ENCODE measurements at places on chromosomes 2 and 18.

DNA sequence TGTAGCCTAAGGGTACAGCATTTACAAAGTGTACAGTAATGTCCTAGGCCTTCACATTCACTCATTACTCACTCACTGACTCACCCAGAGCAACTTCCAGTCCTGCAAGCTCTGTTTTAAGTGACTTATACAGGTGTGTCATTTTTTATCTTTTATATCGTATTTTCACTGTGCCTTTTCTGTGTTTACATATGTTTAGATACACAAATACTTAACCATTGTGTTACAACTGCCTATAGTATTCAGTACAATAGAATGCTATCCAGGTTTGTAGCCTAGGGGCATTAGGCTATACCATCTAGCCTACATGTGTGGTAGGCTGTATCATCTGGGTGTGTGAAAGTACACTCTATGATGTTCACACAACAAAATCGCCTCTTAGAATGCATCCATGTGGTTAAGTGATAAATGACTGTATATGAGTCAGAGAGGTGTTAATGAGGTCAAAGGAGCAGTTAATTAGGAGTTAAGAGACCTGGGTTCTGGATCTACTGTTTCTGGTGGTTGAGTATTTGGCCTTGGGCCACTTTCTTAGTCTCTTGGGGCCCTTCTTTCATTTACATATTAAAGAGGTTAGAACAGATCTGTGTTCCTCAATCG, 149.1 kb downstream of the GREB1L start:
- no peak for DNase-seq

DNA sequence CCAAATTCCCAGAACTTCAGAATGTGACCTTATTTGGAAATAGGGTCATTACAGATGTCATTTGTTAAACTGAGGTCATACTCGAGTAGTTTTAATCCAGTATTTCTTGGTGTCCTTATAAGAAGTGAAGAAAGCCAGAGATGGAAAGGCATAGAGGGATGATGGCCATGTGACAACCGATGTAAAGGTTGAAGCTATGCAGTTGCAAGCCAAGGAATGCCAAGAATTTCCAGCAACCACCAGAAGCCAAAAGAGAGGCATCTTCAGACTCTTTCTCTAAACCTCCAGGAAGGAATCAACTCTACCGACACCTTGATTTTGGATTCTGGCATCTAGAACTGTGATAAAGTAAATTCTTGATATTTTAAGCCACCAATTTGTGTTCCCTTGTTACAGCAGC, 242.2 kb downstream of the CDH20 start:
- DNase-seq: no peak

- no peak for DNase-seq
These were observed 505.0 kb downstream of the DCC start for GRCh38 chr18:52845036-52845435.

DNA sequence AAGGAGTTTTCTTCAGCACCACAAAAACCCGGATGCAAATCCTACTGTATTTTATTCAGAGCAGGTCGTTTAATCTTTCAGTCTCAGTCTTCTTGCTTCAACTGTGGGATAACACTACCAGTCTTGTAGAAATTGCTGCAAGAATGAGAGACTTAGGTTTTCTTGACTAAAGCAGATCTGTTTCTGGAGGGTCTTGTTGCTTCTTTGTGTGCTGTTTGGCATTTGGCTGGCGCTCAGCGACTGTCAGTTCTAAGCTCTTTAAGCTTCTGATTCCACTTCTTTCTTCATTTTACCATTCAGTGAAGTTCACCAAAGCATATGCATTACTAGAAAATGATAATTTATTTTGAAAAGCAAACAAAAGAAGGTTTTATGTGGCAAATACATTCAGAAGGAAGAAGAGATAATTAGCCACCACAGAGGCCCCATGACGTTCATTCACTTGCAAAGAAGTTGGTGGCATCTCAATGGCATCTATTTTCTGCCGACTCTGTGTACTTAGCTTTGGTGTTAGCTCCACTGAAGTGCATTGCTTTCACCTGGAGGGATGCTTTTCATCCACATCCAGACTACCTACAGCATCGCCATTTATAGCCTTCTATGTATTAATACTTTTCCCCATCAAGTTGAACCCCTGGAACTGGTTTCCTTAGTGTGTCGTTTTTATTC, 53.7 kb downstream of the TRIB2 start:
- no peak for DNase-seq

- no peak for DNase-seq
These were observed 34.7 kb downstream of the BOK start for GRCh38 chr2:241593271-241593670.

GRCh38 chr2:182321096-182321495, 105.7 kb downstream of the PDE1A start:
- no peak for DNase-seq

GRCh38 chr2:236541008-236541562, 28.5 kb upstream of the ACKR3 start:
- DNase-seq: no peak

DNA sequence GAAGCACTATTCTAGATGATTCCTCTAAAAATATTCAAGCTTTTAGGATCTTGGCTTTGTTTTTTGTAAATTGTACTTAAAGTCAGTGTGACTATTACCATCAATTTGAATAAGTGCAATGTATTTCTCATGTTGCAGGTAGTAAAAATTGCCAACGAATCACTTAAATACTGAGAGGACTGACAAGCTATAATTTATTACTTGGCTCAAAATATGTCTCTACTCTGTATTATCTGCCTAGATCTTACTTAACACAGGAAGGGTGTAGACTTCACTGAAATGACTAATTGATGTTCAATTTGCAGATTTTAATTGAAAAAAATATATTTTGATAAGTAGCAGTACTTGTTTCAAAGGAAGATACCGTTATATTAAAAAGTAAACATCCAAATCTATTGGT, 202.3 kb downstream of the SLC8A1 start:
- DNase-seq: no peak

DNA sequence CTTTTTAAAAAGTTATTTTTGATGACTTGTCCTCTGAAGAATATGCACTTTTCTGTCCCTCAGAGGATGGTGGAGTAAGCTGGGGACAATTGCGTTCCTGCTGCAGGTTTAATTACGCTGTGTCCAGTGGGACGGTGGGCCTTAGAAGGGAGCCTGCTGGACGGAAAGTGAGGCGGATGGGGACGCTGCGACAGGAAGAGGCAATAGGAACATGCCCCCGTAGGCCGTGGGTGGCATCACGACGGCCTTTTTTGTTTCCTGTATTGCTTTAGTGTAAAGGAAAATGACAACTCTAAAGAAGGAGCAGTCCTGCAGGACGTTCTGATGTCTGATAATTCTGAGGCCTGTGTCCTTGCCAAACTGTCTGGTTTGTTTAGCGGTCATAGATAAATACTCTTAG, 121.6 kb downstream of the NFATC1 start:
- DNase-seq: no peak

DNA sequence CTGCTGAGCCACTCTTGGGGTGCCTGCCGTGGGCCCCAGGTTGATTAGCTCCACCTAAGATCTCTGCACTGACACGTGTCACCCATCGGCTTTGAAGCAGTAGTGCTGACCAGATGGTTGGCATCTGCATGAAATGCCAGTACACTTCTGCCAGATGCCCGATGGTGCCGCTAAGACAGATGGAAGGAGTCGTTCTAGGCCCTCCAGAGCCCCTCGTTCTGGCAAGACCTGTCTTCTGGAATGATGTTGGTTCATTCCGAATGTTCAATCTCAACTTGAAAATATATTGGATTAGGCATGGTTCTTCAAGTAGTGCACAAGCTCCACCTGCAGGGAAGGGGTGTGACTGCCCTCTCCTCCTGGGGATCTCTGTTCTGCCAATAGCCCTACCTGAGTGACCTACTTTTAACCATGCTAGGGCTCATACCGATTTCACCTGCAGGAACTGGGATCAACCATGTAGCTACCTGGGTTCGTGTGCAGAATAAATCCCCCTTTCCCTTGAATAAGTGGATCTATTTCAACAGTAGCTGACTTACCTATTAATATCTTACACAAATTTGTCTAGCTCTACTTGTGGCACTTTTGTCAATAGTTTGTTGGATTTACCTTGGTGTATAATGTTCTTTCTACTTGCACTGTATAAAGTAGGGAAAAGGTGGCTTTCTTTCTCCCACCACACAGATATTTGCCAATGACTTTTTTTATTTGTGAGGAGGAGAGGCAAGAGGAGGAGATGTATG, 342.6 kb downstream of the CTNNA2 start:
- no peak for DNase-seq

GRCh38 chr2:112084689-112085374, 29.8 kb downstream of the TMEM87B start:
- DNase-seq: no peak

GRCh38 chr2:126221506-126221905, 434.5 kb upstream of the GYPC start:
- DNase-seq: no peak

GRCh38 chr18:52325997-52326396, 14.0 kb upstream of the DCC start:
- no peak for DNase-seq

GRCh38 chr2:195532628-195533271, 124.3 kb upstream of the SLC39A10 start:
- peak; percentile 71 for DNase-seq

GRCh38 chr2:174635015-174635593, 37.5 kb upstream of the WIPF1 start:
- DNase-seq: no peak

- no peak for DNase-seq
These were observed 49.1 kb upstream of the IGFBP2 start for GRCh38 chr2:216584112-216584511.

GRCh38 chr2:239745386-239746227, 279.5 kb downstream of the NDUFA10 start:
- no peak for DNase-seq

DNA sequence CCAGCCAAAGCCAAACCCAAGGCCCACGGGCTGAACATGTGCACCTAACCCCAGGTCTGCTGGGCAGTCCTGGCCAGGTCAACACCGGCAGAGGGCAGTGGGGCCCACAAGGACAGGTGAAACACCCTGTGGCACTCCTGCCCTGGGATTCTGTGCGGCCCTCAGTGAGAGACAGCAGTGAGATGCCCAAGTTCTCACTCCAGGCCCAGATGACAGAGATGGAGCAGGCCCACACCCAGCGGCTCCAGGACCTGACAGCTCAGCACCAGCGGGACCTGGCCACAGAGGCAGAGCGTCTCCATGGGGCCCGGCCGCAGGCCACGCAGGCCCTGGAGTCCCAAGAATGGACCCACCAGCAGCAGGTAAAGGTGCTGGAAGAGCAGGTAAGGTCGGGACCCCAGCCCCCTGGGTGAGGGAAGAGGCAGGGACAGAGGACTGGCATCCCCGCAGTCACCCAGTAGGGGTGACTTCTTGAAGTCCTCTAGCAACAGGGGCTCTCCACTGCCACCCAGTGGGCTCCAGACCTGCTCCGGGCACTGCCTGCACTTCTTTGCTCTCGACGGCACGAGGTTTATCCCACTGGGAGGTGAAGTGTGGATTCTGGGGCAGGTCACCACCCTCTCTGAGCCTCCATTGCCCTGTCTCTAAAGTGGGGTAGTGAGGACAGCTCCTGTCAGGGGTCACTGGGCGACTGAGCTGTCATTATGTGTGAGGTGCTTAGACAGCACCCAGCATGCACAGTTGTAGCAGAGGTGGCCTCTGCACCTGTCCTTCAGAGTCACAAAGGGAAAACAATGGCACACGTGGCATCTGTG, 8.8 kb upstream of the SNED1 start:
- no peak for DNase-seq

DNA sequence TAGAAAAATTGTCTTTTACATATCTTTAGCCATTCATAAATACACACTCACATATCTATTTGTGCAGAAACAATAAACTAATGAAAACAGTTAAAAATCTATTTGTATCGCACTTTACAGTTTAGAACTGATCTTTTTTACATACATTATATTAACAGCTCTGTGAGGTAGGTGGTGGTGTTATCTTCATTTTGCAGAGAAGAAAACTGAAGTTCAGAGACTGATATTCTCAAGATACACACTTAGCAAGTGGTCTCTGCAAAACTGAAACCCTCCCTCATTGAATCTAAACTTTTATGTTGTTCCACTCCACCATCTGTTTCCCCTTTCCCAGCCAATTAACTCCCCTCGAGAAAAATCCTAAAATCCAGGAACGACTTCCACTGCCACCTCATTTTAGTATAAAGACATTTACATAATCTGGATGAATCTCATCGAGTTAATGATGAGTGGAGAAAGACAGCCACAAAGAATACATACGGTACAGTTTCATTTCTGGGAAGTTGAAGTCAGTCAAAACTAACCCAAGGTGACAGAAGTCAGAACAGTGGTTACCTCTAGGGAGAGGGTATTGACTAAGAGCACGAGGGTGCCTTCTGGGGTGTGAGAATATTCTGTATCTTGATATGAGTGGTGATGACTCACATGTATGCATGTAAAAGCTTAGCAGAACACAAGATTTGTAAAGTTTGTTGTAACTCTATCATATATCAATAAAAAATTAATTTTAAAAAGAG, 524.2 kb upstream of the TCF4 start:
- DNase-seq: no peak

GRCh38 chr18:23814991-23815614, 125.8 kb downstream of the LAMA3 start:
- DNase-seq: no peak

DNA sequence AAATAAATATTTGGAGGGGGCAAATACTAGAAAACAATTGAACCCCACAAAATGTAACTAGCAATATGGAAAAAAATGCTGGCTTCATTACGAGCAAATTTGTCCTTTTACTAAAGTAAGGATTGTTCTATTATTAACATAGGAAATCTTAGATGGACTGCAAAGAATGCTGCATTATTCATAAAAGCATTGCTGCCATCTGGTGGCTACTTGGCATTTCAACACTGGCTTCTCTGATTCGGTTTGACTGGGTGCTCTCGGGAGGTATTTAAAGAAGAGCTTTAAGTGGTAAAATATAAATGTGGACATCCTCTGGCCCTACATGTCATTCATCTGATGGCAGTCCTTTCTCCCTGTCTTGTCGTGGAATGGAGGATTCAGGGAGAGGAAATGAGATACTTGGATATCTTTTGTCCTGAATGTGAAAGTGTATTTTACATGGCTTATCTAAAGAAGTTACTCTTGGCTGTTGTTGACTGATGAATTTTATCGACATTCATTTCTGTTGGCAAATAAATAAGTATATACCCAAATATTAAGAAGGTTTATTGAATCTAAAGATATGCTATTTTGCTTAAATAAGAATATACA, 130.2 kb downstream of the ARHGAP15 start:
- DNase-seq: peak; percentile 65

- no peak for DNase-seq
These were observed 3.2 kb upstream of the TGOLN2 start for GRCh38 chr2:85330839-85331636.

DNA sequence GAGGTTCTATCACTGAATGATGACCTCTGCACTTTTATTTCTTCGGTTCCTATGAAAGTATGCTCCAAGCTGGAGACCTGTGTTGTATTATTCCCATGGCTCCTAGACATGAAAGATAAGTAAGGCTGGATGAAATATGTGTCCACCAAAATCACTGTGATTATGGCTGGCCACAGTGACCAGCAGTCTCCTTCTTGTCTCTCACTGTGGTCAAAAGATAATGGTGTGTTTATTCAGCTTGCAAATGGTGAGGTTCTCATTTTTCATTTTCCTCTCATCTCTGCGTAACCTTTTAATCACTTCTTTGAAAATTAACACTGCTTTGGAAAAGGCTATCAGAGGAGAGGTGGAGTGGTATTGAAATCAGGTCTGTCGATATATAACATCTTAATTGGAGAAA, 107.8 kb upstream of the DAPL1 start:
- DNase-seq: no peak

- no peak for DNase-seq
These were observed 67.9 kb upstream of the ALKAL2 start for GRCh38 chr2:355773-356172.

GRCh38 chr18:9418047-9418690, 57.1 kb upstream of the RALBP1 start:
- no peak for DNase-seq

- DNase-seq: no peak
These were observed 335.9 kb downstream of the CYP26B1 start for GRCh38 chr2:71811726-71812125.

Data from naive thymus-derived CD4-positive, alpha-beta T cell (primary cell).